ENCODE measurements at places on chromosomes 11 and 22.

GRCh38 chr11:45082744-45083543 lies 63.5 kb upstream of the PRDM11 start:
- DNase-seq, result no peak

DNA sequence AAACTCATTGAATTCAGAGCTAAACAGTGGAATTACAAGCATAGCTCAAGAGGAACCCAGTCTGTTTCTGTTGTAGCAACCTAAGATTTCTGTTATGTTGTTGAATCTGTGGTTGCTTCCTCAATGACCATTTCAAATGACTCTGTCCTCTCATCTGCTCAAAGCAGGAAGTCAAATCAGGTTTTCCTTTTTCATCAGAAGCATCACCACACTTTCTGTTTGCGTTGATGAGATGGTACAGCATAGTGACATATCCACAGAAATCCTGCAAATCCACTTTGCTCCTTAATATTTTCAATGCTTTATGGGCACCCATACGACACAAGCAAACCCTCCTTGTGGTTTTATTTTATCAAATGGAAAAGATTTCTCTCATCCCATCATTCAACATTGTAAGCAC lies 12.6 kb upstream of the UCP2 start:
- no peak for DNase-seq

- no peak for DNase-seq
Measured at GRCh38 chr22:24153959-24154358, 27.3 kb upstream of the SUSD2 start.

DNA sequence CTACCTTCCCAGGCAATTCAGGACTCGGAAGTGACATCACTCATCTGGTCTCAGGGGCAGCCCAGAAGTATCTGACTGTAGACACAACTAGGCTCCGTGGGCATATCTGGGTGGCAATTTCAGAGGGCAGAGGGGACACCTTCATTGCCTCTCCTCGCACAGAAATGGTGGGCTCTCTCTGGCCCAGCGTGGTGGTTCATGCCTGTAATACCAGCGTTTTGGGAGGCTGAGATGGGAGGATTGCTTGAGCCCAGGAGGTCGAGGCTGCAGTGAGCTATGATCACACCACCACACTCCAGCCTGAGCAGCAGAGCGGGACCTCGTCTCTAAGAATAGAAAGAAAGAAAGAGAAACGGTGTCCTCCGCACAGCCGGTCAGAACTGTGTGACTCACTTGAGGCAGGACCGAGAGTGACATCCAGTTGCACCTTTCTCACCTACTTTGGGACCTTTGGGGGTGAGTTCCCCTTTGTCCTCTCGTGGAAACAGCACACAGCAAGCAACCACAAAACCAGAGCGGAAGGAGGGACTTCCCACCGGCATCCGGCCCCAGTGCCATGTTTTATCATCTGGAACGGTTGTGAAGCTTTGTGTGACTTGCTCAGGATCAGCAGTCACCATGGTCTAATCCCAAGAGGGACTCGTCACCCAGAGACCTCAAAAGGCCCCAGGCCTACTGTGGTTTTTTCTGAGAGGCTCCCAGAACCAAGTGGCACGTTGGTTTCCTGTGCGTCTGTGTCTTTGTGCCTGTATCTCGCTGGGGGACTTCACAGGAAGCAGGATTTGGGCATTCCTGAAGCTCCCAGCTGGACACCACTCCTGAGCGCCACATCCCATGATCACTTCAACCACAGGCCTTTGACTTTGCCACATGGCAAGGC lies 38.4 kb upstream of the EMID1 start:
- DNase-seq, result no peak

- DNase-seq, result no peak
Measured at GRCh38 chr22:25076336-25076735, 123.3 kb upstream of the CRYBB3 start.

DNA sequence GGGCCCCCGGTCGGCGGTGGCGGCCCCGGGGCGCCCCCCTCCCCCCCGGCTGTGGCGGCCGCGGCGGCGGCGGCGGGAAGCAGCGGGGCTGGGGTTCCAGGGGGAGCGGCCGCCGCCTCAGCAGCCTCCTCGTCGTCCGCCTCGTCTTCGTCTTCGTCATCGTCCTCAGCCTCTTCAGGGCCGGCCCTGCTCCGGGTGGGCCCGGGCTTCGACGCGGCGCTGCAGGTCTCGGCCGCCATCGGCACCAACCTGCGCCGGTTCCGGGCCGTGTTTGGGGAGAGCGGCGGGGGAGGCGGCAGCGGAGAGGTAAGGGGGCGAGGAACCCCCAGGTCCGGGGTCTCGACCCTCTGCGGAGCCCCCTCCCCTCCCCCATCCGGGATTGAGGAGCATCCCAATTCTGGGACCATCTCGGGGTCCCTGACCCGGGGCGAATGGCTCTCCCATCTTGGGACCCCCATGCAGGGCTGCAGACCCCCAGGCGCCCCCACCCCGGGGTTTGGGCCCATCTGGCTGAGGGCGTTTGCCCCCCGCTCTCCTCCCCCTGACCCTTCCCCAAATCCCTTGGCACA lies 431 bp downstream of the KMT2A start:
- DNase-seq, result no peak

DNA sequence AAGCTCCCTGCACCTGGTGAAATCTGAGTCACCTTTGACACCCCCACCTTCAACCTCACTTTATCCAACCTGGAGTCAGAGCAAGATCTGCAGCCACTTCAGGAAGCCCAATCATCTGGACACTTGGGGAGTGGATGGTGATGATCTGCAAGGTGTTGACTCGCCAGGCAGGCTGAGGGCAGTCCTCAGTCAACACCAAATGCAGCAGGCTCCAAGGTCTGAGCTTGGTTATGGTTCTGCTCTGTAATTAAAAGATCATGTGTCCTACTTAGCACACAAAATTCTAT lies 446.9 kb downstream of the BRD1 start:
- DNase-seq, result no peak
